Islet precursor cell (in vitro differentiated cells): ENCODE measurements at places on chromosomes 6 and 20.

GRCh38 chr6:14506656-14507246, 389.2 kb downstream of the CD83 start:
- no peak for DNase-seq

DNA sequence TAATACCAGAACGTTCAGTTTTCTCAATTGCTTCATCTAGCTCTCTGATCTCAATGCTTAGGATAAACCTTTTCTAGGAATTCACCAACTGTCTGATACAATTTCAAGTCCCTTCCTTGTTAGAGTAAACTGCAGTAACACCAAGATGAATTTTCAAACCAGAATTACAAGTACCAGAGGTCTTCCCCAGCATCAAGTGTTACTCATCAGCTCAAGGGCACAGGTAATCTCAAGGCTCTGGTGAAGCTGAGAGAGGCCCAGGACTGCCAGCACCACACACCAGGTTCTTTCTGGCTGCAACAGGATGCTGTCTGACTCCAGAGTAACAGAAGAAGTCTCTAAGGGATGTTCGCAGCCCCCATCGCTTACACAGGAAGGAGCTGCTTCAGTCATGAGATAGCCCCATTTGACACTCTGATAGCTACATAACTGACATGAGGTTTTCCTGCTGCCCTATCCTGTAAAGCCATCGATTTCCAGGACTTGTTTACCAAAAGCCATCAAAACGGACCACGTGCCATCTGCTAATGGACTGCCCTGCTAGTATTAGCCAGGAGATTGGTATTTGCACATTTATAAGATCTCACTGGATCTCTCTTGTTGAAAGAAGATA, 549.4 kb downstream of the UTRN start:
- DNase-seq, result no peak

DNA sequence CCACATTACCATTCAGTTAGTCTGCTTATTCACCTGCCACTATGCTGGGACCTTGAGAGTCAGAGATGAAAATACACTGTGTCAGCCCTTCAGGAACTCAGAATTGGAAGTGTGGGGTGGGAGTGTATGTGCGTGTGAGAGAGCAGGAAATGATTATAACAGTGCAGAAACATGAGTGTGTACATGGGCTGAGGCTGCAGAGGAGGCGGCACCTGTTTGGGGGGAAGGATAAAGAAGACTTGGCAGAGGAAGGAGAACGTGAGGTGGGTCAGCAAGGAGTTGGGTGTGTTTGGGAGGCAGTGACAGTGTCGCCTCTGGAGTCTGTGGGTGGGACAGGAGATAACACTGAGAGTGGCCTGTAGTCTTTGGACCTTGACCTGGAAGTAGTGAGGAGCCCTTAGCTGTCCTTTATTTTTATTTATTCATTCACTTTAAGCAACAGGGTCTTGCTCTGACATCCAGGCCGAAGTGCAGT, 3.1 kb downstream of the CHMP4B start:
- DNase-seq, result no peak

- no peak for DNase-seq
Measured at GRCh38 chr20:12847872-12848271, 160.9 kb upstream of the SPTLC3 start.

DNA sequence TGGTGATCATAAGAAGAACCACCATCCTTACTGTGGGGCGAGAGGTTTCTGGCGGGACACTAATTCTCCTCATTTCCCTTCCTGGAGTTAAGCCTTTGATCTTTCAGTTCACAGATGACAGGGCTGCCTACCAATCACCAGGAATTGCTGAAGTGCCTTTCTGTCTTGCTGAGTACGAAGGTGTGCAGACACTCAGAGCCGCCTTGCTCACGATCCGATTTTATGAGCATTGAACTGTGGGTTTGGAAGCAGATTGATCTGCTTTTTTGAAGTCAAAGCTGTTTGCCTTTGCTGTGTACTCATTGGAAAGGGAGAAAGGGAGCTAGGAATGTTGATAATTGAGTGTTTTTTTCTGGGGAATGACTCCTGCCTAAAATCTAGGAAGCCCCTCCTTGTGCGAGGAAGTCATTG, 129.1 kb upstream of the SALL4 start:
- DNase-seq, result peak; percentile 89

GRCh38 chr6:113939825-113940224, 31.1 kb downstream of the HDAC2 start:
- no peak for DNase-seq

GRCh38 chr6:43763812-43764522, 6.0 kb upstream of the VEGFA start:
- no peak for DNase-seq

- no peak for DNase-seq
Measured at GRCh38 chr20:2757001-2757400, 43.4 kb downstream of the CPXM1 start.

DNA sequence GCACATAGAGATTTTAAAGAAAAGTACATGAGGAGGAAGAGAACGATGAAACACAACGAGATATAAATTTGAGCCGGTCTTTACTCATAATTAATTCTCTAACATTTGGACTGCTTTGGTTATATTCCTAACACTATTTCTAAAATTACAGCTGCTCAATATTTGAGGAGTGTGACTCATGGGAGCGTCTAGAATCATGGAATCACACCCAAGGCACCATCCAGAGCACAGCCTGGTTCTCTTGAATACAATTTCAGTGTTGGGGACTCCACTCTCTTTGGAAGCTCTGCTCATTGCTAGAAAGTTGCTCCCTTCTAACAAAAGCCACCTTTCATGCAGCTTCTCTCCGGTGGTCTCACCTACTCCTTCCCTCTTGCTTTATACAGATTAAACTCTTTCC, 64.4 kb downstream of the LY86 start:
- no peak for DNase-seq

DNA sequence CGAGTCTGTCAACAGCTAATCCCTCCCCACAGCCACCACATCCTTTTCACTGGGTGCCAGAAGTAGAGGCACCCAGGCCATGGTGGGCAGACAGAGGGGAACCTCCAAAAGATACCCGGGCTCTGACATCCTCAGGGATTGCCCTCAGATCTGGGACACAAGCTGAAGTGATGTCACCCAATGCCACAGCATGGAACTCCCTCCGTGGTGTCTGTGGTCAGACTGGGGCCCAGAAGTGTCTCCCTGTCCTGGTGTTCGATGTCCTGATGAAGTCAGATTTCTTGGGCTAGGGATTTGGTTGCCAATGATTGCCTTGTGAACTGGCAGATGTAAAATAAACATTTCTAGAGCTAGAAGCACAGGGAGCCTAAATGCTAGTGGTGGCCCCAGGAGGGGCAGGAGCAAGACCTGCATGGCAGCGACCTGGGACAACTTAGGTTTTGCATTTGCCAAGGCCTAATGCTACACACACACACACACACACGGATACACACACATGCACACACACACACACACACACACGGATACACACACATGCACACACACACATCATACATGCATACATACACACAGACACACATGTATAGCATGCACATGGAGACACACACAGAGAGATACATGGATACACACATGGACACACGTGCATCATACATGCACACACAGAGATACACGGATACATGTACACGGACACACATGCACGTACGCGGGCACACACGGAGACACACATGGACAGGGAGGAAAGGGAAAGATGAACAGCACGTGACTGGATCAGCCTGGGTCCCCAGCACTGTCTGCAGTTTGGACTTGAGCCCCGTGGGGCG, 221.0 kb downstream of the NFATC2 start:
- peak; percentile 43 for DNase-seq
